AG04450 (cell line): ENCODE measurements at places on chromosomes 1 and 21. TPM values are rescaled to one million over a fixed set of nuclear protein-coding genes. Genes with fewer than 3 reads are reported as not detected.
A peak's percentile ranks its signal among the peaks of the same experiment; 100 is the strongest.

The BMP8A gene
- polyA plus RNA-seq = not detected in 2 replicates

The MATN1 gene
- polyA plus RNA-seq = 0.09 and 0.12 TPM in 2 replicates

The ZNF683 gene
- polyA plus RNA-seq = not detected in 2 replicates

DNA sequence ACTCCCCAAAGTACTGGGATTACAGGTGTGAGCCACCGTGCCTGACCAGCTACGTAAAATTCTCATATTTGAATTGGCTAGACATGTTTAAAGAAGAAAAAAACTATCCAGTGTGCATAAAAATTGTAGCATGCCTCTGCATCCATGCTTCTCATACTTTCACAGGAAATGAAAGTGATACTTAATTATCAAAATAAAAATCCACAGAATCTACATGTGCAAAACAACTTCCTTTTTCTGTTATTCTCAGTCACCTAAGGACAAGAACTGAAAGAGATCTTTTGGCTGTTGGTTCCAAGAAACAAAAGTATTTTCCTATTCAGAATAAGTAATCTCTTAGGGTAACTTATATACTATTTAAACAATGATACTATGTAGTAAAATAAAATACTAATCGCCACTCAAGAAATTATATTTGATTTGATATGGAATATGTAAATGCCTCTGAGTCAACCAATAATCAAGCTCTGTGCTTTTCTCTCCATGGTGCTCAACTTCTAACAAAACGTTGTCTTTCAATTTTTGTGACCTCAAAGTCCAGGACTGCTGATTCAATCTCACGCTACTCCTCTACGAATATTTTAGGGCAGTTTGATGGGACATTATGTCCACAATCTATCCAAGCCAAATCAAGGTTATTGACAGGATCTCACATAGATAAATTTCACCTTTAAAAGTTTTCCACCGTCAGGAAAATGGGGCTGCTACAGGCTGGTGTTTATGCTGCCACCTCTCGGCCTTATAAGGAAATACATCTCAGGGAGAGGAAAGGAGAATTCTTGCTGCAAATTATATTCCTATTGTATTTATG is 102.7 kb downstream of the ZNF281 start:
- no peak for DNase-seq

The PRMT6 gene
- polyA plus RNA-seq = 14.1 and 14.9 TPM in 2 replicates

DNA sequence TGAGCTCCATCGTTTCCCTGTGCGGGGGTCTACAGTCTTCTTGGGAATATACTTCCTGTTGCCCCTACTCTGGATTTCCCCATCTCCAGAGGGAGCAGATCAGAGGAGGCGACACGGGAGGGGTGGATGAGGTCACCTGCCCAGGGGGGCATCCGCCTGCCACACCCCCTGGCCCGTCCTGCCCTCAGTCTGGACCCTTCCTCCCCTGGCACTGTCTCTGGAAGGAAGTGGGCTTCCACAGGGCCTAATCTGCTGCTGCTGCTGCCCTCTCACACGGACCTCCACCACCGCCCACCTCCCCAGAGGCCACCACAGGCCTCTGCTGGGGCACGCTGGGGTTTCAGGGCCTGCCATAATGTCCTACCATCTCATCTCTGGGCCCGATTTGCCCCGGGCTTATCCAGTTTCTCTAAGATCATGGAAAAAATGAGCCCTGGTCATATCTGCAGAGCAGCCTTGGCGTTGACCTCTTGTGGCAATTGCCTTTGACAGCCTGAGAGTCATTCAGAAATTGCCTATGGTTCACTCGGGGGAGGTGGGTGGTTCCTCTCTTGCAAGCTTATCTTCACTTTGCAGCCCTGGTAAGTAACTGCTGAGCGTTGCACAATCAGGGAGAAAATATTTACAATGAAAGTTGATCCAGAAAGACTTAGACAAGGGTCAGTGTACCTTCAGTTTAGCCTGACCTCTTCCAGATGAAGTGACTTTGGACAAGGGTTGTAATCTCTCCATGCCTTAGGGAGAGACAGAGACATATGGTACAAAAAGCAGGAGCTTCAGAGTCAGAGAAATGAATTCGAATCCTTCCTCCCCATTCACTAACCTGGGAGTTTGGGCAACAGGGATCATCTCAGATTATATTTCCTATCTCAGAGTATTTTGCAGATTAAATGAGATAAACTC is 252.4 kb downstream of the TOMM20 start:
- no peak for DNase-seq

The C1orf210 gene
- not detected in 2 replicates for polyA plus RNA-seq

- DNase-seq = no peak
Observed at GRCh38 chr21:39650801-39651200, 38.1 kb downstream of the B3GALT5 start.

DNA sequence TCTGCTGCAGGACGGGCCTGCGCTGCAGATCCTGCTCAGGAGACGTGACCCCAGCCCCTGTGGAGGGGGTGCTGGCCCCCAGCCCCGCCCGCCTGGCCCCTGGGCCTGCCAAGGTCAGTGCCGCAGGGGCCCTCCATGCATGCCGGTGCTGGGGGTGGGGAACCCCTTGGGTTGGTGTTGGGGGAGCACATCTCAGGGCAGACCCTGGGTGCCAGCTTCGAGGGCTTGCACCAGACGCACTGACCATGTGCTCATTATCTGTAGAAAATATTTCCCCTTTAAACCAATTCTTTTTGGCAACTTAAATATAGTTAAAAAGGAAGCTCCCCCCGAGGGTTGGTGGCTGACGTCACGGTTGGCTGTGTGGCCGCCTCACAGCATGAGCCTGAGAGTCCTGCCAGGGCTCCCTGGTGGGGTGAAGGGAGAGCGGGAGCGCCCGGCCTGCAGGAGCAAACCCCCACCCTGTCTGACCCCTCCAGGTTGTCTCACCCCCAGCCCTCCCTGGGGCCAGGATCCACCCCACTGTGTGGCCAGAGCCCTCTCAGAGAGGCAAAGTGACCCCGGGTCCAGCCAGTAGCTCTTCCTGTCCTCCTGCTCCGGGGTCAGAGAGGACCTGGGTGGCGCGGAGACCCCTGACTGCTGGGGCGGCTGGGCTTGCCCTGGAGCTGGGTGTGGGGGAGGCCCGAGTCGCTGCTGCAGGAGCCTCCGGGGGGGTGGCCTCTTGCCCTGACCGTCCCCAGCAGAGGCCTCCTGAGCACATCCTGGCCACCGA is 5.3 kb upstream of the PFKL start:
- DNase-seq = no peak

GRCh38 chr1:210132582-210132981 is 100.0 kb upstream of the SERTAD4 start:
- DNase-seq = peak; percentile 13

The ATP13A2 gene
- polyA plus RNA-seq = 5.6 and 8.8 TPM in 2 replicates

DNA sequence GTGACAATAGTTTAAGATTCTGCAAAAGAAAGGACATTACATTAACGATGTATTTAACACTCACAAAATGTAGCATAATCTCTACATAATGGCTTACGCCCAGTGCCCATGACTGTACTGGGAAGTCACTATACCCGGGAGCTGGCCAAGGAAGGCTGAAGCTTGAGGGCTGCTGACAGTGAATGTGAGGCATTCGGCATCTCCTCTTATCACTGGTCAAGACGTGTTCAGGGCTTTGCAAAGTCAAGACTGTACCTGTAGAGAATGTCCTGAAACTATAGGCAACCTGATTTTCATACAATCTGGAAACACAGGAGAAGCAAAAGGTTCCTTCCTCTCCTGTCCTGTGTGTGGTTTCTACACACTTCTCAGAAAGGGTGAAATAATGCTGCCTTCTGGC is 12.7 kb upstream of the IFNGR2 start:
- no peak for DNase-seq
